ENCODE measurements at places on chromosomes 12 and 14.

DNA sequence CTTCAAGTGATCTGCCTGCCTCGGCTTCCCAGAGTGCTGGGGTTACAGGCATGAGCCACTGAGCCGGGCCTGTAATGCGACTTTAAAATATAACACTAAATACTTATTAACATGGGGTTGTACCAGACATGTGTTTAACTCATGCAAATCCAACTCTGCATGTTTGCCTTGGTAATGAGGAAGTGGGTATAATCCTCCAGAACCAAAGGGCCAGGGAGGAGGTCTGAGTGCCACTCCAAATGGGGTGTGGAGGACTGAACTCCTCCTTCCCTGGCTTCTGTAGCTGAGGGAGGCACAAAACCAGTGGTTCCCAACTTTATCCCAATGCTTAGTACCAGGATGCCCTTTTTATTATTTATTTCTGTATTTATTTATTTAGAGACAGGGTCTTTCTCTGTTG is 61.6 kb upstream of the MED13L start:
- no peak for DNase-seq

DNA sequence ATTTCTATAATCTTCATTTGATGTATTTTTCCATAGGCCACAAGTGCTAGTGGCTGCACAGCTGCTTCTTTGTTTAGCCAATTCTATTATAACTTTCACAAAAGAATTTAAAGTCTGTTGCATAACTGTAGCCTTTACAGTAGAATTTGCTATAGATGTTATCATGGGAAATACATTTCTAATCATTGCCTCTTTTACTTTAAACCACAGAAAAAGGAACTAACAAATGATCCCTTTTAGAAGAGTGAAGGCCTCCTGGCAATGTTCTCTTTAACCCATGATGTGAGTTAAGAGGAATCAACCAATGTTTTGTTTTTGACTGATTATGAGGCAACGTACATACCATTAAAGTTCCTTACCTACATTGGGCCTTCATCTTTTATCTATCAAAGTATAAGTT is 68.8 kb downstream of the RPL10L start:
- no peak for DNase-seq

GRCh38 chr14:73786636-73787485 is 64.8 kb upstream of the PTGR2 start:
- peak; percentile 33 for DNase-seq

DNA sequence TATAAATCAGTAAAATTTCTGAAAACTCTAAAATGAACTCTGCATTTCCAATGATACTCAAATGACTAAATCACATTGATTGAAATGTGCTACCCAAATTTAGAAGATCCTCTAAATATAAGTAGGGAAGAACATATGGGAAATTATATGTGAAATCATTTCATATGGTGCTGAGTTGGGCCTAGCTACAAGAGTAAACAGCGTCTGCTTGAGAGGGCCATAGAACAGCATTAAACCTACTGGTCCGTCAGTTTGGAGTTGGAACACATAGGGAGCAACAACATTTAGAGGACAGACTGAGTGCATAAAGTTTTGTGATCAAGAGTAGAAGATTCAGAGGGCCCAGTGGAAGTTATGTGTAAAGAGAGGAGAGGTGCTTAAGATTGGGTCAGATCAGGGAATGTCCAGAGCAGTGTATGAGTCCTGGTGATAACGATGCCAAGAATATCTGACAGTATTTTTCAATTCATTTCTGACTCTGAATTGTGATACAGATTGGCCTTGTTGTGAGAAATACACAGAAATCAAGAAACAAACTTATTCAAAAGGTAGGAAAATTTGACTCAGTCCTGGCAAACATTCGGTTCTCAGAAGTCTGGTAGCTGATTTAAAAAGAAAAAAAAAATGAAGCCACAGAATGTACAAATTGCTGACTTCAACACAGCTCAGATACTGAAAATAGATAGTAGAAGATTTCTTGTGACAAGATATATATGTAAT is 362.2 kb downstream of the CCDC91 start:
- no peak for DNase-seq

- no peak for DNase-seq
These were observed 27.2 kb downstream of the FBRSL1 start for GRCh38 chr12:132517013-132517739.

DNA sequence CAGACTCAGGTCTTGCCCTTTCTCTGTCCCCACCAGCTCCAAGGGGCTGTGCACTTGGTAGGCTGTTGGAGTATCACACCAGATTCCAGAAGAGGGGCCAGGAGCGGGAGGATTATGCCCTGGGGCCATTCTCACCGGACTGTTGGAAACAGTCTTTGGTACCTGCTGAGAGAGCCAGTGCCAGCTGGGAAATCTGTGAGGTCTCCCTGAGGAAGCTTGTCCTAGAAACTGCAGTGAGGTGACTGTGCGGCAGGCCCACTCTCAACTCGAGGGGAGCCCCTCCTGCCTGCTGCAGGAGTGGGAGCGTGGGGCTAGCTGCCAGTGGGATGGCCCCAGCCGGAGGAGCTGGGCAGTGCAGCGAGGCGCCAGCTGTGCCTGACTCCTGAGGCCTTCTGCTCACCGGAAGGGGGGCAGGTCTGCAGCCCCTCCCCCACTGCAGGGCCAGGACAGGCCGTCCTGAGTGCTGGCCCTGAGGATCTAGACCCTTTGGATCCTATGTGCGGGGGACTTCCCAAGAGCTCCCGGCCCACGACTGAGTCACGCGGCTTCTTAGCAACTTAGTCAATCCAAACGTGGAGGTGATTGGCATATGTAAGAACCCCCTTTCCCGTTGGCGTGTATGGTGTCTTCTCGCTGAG is 295.2 kb downstream of the CACNA1C start:
- DNase-seq, result no peak

DNA sequence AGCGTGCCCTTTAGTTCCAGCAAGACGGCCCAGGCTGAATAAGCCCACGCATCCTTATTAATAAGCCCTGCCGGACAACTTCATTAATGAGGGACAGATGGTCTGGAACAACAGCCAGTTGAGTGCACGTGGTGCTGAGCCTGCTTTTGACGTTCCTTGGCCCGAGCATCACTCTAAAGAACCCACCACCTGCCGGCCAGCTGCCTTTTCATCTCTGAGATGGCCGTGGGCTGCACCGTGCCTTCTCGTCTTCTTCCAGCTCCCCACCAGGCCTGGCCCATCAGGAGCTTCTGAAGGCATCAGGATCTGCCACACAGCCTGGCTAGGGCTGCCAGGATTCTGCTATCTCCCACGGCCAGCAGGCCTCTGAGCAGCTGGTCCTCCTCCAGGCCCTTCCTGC is 80.0 kb downstream of the AACS start:
- no peak for DNase-seq

GRCh38 chr12:47156167-47156736 is 76.5 kb upstream of the AMIGO2 start:
- no peak for DNase-seq

DNA sequence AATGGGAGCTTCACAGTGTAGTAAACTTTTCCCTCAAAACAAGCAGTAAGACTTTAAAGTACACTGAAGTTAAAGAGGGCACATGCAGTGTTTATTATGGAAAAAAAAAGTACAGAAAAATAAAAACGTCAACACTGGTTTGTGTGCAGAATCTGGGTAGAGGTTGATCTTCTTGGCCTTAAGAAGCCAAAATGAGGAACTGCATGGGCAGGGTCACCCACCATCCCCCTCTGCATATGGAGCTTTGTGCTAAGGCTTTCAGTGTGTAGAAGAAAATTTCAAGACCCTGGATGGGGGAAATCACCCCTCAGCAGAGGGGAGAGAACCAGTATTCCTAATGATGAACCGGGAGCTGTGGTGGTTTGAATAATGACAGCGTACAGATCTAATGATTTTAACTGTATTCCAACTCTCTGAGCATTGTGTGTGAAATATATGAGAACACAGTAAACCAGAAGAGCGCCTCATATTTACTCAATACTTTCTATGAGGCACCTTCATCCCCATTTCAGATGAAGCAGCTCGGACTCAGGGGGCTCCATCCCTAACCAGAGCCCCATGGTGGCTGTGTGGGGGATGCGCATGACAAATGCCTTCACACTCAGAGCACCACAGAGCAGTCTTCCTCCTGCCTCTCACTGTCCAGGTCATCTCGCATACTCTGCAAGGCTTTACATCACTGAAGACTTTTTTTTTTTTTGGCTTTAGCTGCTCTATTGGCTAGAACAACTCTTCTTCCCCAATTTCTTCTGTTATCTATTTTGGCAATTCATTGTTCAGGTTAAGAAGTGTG is 33.4 kb downstream of the ACADS start:
- peak; percentile 10 for DNase-seq

GRCh38 chr12:117521867-117522266 is 160.4 kb upstream of the NOS1 start:
- no peak for DNase-seq

- DNase-seq, result no peak
These were observed 4.4 kb upstream of the EIF5 start for GRCh38 chr14:103329401-103330347.

- no peak for DNase-seq
These were observed 52.7 kb downstream of the FAR2 start for GRCh38 chr12:29201746-29202145.

DNA sequence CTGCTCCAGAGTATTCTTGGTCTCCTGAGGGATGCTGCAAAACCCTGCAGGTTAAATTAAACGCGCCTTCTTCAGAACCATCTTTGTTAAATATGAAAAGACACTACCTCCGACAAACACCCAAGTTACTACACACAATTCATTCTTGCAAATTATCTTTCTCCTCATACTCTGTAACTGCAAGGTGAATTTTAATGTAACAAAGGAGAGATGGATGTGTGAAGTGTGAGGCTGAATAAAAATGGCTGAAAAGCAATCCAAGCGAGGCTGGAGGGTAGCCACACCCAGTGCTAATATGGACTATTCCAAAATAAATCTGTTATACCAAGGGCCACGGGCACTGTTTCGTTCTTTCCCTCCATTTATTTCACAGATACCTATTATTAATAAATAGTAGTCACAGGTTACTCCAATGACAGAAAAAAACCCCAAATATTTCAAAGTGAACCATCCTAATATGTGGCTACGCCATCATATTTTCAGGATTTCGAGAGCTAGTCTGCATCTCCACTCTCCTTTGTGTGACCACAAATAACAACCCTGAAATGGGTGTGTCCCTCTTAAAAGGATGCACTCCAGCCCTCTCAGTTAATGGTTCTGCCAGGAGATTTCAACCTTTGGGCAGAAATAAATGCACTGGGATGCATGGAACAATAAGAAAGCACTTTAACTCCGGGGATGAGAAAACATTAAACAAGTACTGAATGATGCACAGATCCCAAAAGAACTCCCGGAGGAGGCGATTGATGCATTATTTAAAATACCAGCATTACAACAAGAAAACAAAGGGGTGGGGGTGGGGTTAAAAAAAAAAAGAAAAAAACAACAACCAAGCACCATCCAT is 53.1 kb upstream of the CCDC175 start:
- no peak for DNase-seq

- no peak for DNase-seq
These were observed 65.4 kb upstream of the SAV1 start for GRCh38 chr14:50733494-50733893.

Data from C1 segment of cervical spinal cord (tissue), 14 donors.